ENCODE measurements at places on chromosomes 1 and 21.

- peak; percentile 67 for DNase-seq
Measured at GRCh38 chr1:66503841-66504470, 30.0 kb upstream of the SGIP1 start.

- DNase-seq = no peak
Measured at GRCh38 chr1:97942161-97943123, 21.6 kb upstream of the DPYD start.

GRCh38 chr1:22739648-22740385 lies 29.2 kb downstream of the EPHB2 start:
- DNase-seq = peak; percentile 92

DNA sequence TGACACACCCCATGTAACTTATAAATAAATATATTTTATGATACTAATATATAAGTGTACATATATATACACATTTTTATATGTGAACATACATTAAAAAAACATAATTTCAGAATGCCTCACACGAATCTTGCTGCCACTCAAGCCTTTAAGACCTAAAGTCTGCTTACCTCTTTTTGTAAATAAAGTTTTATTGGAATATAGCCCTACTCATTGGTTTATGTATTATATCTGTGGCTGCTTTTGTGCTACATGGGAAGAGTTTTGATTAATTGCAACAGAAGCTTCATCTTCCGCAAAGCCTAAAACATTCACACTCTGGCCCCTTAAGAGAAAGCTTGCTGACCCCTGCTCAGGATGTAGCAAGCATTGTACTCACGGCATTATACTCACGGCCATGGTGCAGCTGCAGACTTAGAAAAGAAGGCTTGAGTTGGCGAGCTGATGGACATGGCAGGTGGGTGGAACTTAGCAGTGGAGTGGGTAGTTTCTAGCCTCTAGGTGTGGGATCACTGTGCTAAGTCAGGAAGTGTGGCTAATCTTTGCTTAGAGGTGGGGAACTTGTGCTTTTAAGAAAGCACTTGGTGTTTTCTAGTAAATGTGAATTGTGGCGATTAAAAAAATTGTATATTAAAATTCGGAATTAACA lies 80.8 kb downstream of the DYRK1A start:
- no peak for DNase-seq

DNA sequence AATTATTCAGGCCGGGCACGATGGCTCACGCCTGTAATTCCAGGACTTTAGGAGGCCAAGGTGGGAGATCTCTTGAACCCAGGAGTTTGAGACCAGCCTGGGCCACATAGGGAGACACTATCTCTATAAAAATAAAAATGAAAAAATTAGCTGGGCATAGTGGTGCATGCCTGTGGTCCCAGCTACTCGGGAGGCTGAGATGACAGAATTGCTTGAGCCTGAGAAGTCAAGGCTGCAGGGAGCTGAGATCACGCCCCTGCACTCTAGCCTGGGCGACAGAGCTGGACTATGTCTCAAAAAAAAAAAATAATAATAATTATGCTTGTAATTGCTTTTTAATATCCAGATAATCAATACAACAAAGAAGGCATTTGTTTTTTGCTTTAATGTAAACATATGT lies 91.3 kb downstream of the RIPK4 start:
- no peak for DNase-seq

- DNase-seq = no peak
Measured at GRCh38 chr21:44049182-44049581, 37.1 kb downstream of the TRAPPC10 start.

- DNase-seq = no peak
Measured at GRCh38 chr21:31252091-31252490, 92.0 kb downstream of the TIAM1 start.

DNA sequence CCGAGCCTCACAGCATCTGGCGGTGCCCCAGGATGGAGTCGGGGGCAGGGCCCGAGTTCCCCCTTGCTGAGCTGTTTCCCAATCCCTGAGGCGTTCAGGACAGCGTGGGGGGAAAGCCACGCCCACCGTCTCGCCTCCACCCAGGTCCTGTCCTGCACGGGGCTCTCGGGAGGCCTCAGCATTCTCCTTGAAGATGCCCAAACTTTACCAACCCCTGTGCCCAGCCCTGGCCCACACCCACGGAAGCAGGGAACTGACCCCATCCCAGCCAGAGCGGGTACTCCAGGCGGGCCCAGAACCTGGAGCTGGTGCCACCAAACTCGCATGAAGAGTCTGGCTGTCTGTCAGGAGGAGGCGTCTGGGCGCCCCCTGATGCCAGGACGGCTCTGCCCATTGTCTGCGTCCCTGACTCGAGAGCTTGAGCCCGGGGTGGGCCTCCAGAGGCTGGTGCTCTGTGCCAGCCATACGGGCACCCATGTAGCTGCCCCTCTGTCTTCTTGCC lies 35.3 kb upstream of the POFUT2 start:
- DNase-seq = no peak

DNA sequence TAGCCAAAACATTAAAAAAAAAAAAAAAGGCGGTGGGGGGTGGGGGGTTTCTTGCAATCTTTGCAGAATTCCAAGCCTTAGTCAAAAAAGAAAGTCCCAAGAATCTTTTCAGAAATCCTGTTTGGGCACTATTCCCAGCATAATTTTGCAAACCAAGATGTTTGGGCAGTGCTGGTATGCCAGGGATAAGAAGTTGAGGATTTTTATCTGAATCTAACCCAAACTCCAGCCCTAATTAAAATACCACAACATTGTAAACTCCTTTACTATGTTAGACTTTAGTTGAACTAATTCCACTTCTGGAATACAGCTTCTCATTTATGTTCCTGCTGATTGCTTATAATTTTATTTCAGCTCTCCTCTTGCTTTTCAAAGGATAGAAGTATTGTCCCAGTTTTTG lies 504.1 kb upstream of the ADGRL2 start:
- peak; percentile 93 for DNase-seq

- DNase-seq = peak; percentile 87
Measured at GRCh38 chr1:192559115-192560006, 16.2 kb upstream of the RGS1 start.

DNA sequence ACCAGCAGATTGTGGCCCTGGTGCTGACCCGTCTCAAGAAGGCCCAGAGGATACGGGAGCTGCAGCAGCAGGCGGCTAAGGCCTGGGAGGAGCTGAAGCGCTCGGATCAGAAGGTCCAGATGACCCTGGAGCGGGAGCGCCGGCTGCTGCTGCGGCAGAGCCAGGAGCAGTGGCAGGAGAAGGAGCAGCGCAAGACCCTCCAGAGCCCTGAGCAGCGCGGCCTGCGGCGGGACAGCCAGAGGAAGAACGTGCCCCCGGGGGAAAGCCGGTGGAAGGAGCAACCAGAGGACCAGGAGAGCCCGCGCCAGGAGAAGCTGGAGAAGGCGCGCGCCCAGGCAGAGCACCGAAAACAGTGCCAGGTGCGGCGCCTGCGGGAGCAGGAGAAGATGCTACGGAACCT lies 1.0 kb downstream of the CCDC185 start:
- no peak for DNase-seq

GRCh38 chr21:38679534-38679933 lies 126.2 kb upstream of the ETS2 start:
- DNase-seq = no peak

- DNase-seq = no peak
Measured at GRCh38 chr1:242243472-242243871, 244.6 kb upstream of the MAP1LC3C start.

DNA sequence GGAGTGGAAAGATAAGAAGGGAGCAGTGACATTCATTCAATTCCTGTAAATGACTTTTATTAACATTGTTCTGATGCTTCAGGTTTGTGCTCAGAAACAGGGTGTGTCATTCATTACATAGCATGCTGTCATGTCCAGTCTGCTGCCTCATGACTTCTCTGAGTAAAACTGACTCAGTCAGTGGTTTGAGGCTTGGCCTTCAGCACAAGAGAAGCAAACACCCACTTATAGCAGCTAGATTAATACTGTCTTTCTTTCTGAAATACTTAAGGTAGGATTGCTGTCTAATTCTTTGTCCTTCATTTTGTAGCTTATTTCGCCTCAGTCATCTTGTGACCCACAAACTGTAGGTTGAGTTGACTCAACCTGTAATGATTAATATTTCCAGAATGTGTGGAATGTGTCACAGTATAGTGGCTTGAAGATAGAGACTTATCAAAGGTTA lies 32.9 kb downstream of the RASAL2 start:
- DNase-seq = no peak

- DNase-seq = no peak
Measured at GRCh38 chr1:200290010-200290685, 119.7 kb downstream of the ZNF281 start.
